ENCODE measurements at places on chromosomes 12 and 14. TPM values are rescaled to one million over a fixed set of nuclear protein-coding genes. Genes with fewer than 3 reads are reported as not detected.

TGFB3 gene
- 30.6 TPM for total RNA-seq

ACOT6 gene
- total RNA-seq = not detected

L3HYPDH gene
- 44.3 TPM for total RNA-seq

GPR65 gene
- total RNA-seq = 0.05 TPM

DPPA3 gene
- not detected for total RNA-seq

R3HDM2 gene
- total RNA-seq = 24.6 TPM

MFAP5 gene
- 136 TPM for total RNA-seq

HOTAIR gene
- 1.4 TPM for total RNA-seq

IL31 gene
- total RNA-seq = not detected

HRK gene
- total RNA-seq = not detected

GXYLT1 gene
- total RNA-seq = 4.7 TPM

SLC6A15 gene
- 3.7 TPM for total RNA-seq

LRTM2 gene
- not detected for total RNA-seq

PPP4R4 gene
- 0.75 TPM for total RNA-seq

KRT8 gene
- total RNA-seq = 0.16 TPM

All from myocyte (in vitro differentiated cells).